ENCODE measurements at places on chromosomes 11 and 22. TPM values are rescaled to one million over a fixed set of nuclear protein-coding genes. Genes with fewer than 3 reads are reported as not detected.

Gene C22orf39
- polyA plus RNA-seq = 17.1 TPM

Gene RIMBP3C
- not detected for polyA plus RNA-seq

Gene MED15
- polyA plus RNA-seq = 17.3 TPM

Gene CHRM1
- not detected for polyA plus RNA-seq

Gene OR2D3
- not detected for polyA plus RNA-seq

Gene RASL10A
- polyA plus RNA-seq = not detected

Gene RTN4R
- 0.16 TPM for polyA plus RNA-seq

Gene MOGAT2
- not detected for polyA plus RNA-seq

Gene ALDH3B1
- 32.7 TPM for polyA plus RNA-seq

Gene MMP27
- not detected for polyA plus RNA-seq

Gene PNPLA5
- 0.11 TPM for polyA plus RNA-seq

Gene CARD10
- 5.8 TPM for polyA plus RNA-seq

Gene FANCF
- polyA plus RNA-seq = 6.4 TPM

Gene CCDC85B
- polyA plus RNA-seq = 20.2 TPM

Gene MMP11
- polyA plus RNA-seq = 9.0 TPM

Gene C11orf16
- not detected for polyA plus RNA-seq

Gene CASP4
- polyA plus RNA-seq = 129 TPM

Gene ACER3
- 11.2 TPM for polyA plus RNA-seq

Gene YPEL1
- 5.5 TPM for polyA plus RNA-seq

Gene HEPN1
- 0.06 TPM for polyA plus RNA-seq

Gene GRM5
- 0.01 TPM for polyA plus RNA-seq

Gene MUC2
- polyA plus RNA-seq = not detected

Gene UPK3A
- polyA plus RNA-seq = not detected

Gene OR2AG1
- not detected for polyA plus RNA-seq

Gene ARHGAP20
- polyA plus RNA-seq = 3.9 TPM

Gene MYO7A
- not detected for polyA plus RNA-seq

Gene GGT5
- polyA plus RNA-seq = 4.4 TPM

Gene CYB561A3
- 43.7 TPM for polyA plus RNA-seq

Gene GP1BB
- 0.60 TPM for polyA plus RNA-seq

Gene FGF3
- not detected for polyA plus RNA-seq

Gene DUSP8
- polyA plus RNA-seq = 2.1 TPM

Gene CRYAB
- polyA plus RNA-seq = 6.1 TPM

Gene XRRA1
- polyA plus RNA-seq = 5.6 TPM

Gene TMPRSS5
- not detected for polyA plus RNA-seq

Gene PRODH
- not detected for polyA plus RNA-seq

Gene POTEH
- polyA plus RNA-seq = not detected

Gene ACR
- polyA plus RNA-seq = not detected

Gene LRP4
- polyA plus RNA-seq = 3.8 TPM

Gene FOSL1
- 16.1 TPM for polyA plus RNA-seq

Gene CDC42BPG
- polyA plus RNA-seq = 0.04 TPM

Gene CLDN25
- not detected for polyA plus RNA-seq

Gene LRRC10B
- polyA plus RNA-seq = not detected

Gene MB
- polyA plus RNA-seq = not detected

Gene OR5P2
- not detected for polyA plus RNA-seq

Gene CD3G
- not detected for polyA plus RNA-seq

Gene COMT
- 79.4 TPM for polyA plus RNA-seq

Gene TNNT3
- not detected for polyA plus RNA-seq

Gene SPON1
- polyA plus RNA-seq = 0.53 TPM

Gene CADM1
- polyA plus RNA-seq = 70.7 TPM

Gene UBE2L3
- 77.2 TPM for polyA plus RNA-seq

Gene CRACR2B
- polyA plus RNA-seq = 0.26 TPM

Gene CATSPERZ
- polyA plus RNA-seq = 0.14 TPM

Gene BTBD18
- polyA plus RNA-seq = not detected

Gene SLC6A5
- not detected for polyA plus RNA-seq

Gene LYVE1
- polyA plus RNA-seq = 0.10 TPM

Gene BTG4
- not detected for polyA plus RNA-seq

Gene MRGPRF
- 34.4 TPM for polyA plus RNA-seq

Gene ENTHD1
- polyA plus RNA-seq = not detected

Gene BIK
- polyA plus RNA-seq = not detected
